Activated CD4-positive, alpha-beta memory T cell treated with anti-CD3 and anti-CD28 coated beads for 36 hours (primary cell): ENCODE measurements at places on chromosomes 1 and 21. TPM values are rescaled to one million over a fixed set of nuclear protein-coding genes. Genes with fewer than 3 reads are reported as not detected.
A peak's percentile ranks its signal among the peaks of the same experiment; 100 is the strongest.

DNA sequence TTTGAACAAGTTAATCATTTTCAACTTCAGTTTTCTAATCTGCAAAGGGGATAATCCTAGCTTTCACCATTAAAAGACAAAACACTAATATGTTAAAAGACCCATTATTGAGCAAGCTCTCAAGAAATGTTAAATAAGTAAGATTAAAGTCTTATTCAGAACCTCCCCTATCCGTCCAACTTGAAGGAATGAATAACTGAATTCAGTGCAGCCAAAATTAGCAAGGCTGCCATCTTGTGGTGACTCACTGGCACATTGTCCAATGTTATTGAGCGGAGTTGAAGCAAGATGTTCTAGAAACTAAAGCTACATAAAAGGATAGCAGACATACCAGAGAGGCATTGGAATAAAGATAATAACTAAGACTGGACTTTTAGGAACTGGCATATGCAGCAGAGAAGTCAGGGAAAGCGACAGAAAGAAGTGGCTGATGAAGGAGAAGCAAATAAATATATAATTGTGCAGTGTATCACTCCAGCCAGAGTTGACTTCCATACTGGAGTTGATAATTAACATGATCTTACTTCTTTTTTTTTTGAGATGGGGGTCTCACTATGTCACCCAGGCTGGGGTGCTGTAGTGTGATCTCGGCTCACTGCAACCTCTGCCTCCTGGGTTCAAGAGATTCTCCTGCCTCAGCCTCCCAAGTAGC lies 8.2 kb upstream of the CAP1 start:
- peak; percentile 61 for DNase-seq

DNA sequence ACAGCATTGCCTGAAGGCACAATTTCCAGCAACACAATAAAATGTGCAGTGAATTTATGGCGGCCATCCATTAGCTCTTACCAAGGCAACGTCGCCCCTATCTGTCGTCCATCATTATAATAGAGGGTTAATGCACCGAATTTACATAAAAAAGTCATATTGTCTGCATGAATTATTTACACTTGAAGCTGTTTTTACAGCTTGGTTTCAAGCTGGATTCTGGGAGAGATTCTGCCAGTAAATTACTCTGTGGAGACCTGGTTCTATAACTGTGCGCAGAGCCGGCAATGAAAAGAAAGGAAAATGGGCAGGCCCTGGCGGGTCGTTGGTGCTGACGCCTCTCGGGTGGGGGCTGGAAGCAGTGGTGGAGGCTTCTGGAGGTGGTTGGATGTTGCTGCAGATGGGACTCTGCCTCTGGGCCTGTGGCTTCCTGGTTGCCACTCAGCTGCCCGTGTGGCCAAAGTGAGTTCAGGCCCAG lies 48.9 kb upstream of the POU3F1 start:
- no peak for DNase-seq

GRCh38 chr21:15679630-15680029 lies 50.2 kb upstream of the USP25 start:
- no peak for DNase-seq

DNA sequence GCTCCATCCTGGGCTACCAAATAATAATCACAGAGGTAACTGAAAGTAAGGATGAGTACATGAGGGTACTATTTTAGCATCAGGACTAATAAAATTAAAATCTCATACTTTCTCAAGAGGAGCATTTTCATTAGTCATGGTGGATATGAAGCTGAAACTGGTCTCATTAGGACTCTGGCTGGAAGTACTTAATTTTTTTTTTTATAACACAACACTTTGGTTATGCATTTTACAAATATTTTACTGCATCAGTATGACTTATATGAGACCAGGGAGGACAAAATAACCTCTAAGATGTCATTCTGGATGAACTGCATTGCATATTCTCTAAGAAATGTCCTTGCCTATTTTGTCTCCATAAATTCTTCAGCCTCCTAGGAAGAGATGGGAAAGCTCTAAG lies 290.9 kb downstream of the HLX start:
- no peak for DNase-seq

- no peak for DNase-seq
Measured at GRCh38 chr1:156692925-156693847, 12.2 kb downstream of the CRABP2 start.

GRCh38 chr1:48683839-48684238 lies 92.9 kb downstream of the BEND5 start:
- no peak for DNase-seq

- no peak for DNase-seq
Measured at GRCh38 chr1:46452931-46453325, 36.7 kb upstream of the DMBX1 start.

DNA sequence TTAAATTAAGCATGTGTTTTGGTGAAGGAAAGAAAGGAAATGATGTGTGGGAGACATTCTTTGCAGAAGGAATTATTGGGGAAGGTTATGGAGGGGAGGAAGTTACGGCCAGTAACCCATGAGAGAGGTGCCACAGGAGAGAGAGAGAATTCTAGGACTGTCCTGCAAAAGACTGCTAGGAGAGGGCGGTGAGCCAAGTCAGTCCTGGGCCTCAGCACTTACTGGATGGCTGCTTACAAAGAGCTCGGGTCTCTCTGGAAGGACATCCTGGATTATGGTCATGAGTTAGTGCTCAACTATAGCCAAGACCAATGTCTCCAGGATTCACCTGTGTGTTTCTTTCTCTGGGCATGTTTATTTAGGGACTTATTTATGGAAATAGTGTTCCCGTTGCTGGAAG lies 74.4 kb upstream of the HSD17B7 start:
- no peak for DNase-seq

DNA sequence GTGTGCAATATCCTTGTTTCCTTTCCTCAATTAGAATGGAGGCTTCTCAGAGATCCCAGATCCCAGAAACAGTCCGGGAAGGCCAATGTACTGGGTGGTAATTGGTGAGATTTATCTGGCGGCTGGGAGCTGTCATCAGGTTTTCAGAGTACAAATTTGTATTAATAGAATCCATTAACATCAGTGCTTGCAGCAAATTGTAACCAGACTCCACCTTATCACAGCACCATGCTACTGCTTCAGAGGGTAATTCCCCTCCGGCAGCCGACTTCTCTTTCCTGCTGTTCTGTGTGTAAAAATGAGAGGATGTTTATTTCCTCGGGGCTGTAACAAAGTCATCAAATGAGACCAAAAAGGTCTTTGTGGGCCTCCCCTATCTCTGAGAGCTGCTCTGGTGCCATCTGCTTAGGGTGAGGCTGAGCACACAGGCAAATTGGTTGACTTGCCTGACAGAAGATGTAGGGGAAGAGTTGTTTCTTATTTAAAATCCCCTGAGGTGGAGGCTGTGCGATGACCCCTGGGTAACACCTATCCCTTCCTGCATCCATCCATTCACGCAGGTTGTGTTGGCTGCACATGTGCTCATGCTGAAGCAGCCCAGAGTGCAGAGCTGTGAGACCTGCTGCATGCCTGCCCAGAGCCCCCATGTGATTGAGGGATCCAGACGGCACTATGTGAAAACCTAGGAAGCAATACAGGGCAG lies 19.2 kb downstream of the NFASC start:
- DNase-seq = no peak

DNA sequence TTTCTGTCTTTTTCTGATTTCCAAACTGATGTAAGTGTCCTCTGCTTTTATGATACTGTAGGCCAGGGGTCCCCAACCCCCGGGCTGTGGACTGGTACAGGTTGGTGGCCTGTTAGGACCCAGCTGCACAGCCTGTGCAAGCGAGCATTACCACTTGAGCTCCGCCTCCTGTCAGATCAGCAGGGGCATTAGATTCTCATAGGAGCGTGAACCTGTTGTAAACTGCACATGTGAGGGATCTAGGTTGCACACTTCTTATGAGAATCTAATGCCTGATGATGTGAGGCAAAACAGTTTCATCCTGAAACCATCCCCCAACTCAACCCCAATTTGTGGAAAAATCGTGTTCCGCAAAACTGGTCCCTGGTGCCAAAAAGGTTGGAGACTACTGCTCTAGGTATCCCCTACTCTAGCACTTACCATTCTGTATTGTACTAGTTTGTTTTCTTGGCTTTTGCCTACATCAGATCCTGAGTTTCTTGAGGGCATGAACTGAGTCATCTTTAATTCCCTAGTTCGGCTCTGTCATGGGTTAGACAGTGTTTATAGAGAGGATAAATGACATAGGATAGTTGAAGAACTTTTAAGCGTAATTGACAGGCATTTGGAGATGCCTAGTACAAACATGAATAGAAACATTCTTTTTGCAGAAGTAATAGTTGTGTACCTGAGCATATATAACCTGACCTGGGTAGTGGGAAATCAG lies 4.1 kb downstream of the ABCD3 start:
- DNase-seq = no peak

DNA sequence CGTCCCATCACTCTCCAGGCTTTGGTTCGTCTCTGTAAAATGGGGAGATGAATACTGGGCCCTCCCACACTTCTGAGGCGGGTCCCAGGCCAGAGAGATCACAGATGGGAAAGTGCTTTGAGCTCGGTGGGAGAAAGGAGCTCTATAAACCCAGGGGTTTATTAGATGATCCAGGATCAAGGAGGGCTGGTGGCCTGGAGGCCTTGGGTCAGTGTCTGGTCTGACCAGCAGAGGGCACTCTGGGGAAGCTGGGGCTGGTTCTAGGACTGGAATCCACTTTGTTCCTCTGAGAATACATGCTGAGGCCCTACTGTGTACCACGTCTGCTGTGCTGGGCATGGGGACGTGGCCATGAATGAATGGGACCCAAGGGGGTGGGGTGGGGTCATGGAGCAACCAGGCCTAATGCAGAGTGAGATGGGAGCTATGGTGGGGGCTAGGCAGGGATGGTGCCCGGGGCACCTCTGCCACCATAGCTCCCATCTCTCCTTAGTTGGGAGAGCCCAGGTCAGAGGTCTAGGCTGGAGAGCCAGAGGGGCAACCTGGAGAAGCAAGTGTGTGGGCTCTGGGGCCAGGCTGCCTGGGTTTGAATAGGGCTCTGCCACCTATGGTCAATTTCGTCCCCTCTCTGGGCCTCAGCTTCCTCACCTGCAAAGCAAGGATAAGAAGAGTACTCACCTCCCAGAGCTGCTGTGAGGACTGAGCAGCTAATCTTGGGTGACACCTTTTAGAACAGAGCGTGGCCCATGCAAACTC lies 9.0 kb upstream of the FAM131C start:
- DNase-seq = peak; percentile 76

DNA sequence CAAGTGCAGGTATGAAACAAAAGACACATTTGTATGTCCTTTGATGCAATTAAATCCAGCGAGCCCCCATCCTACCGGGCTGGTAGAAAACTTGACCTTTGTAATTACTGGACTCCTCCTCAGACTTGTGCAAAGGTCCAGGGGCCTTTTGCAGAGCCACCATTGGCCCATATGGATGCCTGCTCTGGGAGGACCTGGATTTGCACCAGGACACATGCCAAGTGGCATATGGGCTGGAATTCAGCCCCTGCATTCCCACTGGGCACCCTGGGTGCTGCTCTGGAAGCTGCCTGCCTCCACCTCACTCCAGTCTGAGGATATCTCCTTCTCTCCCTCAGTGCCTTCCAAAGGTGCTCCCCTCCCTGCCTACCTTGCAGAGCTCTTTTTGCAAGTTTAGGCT lies 36.0 kb downstream of the LACTBL1 start:
- DNase-seq = no peak

- no peak for DNase-seq
Measured at GRCh38 chr1:206846487-206846886, 18.9 kb upstream of the IL20 start.

GRCh38 chr1:53048960-53049573 lies 12.9 kb upstream of the PODN start:
- no peak for DNase-seq

- DNase-seq = no peak
Measured at GRCh38 chr1:230896779-230897178, 28.5 kb upstream of the C1orf198 start.

GRCh38 chr1:43286115-43286514 lies 734 bp upstream of the C1orf210 start:
- no peak for DNase-seq

The GPR25 gene
- total RNA-seq = not detected

The OR10J1 gene
- not detected for total RNA-seq

The GIPC2 gene
- total RNA-seq = 0.17 TPM

The PPIH gene
- 91.0 TPM for total RNA-seq

The BRDT gene
- not detected for total RNA-seq

The LIN28A gene
- total RNA-seq = not detected
